Activated naive CD4-positive, alpha-beta T cell (primary cell): ENCODE measurements at places on chromosomes 5 and 9.
A peak's percentile ranks its signal among the peaks of the same experiment; 100 is the strongest.

DNA sequence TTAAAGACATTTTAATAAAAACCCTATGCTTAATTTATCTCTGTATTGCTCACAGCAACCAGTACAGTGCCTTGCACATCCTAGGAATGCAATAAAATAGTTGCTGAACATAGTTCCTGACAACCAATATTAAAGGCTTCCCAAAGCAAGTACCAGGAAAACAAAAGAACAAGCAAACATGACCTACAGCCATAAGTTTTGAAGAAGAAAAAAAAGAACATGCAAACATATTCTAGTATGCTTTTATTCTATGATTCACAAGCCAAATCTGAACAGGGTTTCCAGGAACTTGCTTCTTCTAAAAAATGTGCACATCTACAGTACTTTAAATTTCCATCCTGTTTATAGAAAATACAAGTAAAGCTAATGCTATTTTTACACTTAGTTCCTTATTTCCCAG, 4.5 kb downstream of the CEMIP2 start:
- DNase-seq, result no peak

GRCh38 chr9:38417003-38417945, 7.0 kb downstream of the IGFBPL1 start:
- DNase-seq, result peak; percentile 3

- no peak for DNase-seq
Measured at GRCh38 chr9:6188466-6188865, 27.1 kb upstream of the IL33 start.

DNA sequence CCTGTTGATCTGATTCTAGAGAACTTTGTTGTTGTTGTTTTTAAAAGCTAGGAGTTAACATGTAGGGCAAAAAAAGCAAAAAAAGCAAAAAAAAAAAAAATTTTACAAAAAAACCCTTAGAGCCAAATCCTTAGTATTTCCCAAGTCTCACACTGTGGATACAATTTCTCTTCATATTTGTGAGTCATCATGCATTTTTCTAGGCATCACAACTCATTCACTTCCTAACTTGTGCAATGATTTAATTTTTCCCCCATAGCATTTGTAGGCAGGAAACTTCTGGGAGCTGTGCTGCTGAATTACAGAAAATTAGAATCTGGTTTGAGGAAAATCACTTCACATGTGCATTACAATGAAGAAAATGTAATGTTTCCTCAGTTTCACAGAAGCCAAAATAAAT, 91.9 kb downstream of the MARCHF3 start:
- DNase-seq, result no peak

- DNase-seq, result no peak
Measured at GRCh38 chr5:141518618-141519015, 29.7 kb downstream of the PCDHGC5 start.

DNA sequence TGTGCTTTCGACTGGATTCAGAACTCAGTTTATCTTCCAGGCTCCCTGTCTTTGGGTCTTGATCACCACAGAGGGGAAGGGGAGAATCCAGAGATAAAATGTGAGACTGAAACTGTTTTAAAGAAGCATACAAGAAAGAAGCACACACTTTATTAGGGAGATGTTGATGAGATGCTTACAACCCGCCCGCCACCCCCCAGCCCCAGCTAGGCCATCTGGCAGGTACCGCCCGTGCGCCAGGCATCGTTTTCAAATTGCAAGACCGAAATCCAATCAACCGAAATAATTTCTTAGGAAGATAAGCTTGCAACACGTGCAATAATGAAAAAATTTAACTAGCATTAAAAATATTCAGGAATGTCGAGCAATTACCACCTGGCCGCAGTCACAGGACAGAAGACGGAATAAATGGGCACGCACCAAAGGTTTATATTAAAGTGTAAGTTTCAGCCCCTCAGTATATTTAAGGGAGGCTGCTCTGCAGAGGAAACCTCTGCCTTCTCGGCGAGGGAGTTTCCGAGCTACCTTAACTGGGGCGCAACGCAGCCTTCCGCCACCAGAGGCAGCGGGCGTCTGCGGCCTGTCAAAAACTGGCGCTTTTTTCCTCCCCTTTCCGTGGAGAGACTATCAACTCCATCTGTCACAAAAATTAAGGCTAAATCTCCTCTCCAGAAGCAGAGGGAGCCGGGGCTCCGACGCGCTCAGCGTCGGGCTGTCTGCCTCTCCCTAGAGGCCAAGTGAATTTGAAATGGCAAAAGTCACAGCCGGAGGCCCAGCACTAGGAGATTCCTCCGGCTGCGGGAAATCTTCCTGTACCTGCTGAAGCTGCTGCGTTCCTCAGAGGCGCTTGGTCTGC, 996 bp upstream of the GAS1 start:
- peak; percentile 17 for DNase-seq

DNA sequence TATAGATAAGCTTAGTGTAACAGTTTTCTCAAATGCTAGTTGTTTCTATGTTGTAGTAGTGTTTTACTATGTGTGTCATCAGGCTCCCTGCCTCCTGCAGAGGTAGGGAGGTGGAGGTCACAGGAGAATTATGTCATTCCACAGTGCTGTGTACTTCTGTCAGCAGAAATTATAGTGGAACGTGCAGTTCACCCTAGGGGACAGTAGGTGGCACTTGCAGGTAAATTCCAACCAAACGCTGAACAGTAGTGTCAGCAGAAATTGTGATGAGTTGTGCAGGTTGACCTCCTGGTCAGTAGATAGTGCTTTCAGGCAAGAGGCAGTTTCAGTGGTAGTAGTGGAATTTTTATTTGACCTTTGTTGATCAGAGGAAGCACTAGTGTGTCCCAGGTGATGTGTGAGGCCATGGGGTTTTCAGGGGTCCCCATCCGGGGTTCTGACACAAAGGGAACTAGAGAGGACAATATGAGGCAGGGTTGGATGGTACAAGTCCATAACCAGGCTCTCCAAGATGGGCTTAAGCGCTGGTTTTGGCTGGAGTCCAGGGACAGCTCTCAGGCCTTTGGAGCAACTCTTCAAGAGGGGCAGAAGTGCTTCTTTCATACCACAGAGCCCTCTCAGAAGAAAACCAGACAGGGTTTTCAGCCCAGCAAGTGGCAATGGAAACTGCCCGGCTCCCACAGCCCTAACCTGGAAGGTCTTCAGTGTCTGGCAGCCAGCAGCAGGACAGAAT, 402.9 kb downstream of the CYLC2 start:
- no peak for DNase-seq

DNA sequence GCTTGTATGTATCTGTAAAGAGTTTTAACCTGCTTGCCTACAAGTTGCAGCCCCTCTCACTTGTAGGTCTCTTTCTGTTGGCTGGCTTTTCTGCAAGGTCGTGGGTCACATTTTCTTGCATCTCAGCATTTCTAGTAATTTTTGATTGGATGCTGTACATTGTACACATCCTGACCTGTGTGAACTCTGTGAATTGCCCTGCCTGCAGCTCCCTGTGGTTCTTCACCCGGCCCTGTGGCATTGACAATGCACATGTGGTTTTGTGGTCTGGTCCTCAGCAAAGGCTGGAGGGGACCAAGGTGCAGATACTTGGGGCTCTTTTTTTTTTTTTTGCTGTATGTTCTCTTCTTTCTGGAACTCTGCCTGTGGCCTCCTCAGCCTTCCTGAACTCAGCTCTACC, 53.6 kb downstream of the WNK2 start:
- no peak for DNase-seq

GRCh38 chr5:133467335-133467779, 145.0 kb downstream of the FSTL4 start:
- DNase-seq, result no peak

GRCh38 chr9:105233873-105234272, 10.6 kb upstream of the SLC44A1 start:
- no peak for DNase-seq

- no peak for DNase-seq
Measured at GRCh38 chr5:173670791-173671120, 54.3 kb upstream of the BOD1 start.

- DNase-seq, result peak; percentile 0
Measured at GRCh38 chr5:10377081-10377480, 23.6 kb downstream of the MARCHF6 start.

DNA sequence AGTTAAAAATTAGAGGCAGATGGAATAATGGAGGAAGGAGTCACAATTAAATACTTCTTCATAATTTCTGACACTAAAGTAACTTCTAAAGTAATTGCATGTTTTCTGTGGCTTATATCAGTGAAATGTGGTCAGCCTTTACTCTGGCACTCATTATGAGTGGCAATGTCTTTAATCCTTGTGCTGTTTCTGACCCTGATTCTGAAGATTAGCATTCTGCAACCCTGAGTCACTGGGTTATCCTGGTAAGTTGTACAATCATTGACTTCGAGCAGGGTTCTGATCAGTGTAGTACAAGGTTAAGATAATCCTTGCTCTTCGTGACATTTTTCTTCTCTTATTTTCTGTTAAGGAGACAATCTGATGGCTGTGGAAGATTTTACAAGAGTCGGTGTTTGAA, 379.4 kb upstream of the RORB start:
- DNase-seq, result no peak

DNA sequence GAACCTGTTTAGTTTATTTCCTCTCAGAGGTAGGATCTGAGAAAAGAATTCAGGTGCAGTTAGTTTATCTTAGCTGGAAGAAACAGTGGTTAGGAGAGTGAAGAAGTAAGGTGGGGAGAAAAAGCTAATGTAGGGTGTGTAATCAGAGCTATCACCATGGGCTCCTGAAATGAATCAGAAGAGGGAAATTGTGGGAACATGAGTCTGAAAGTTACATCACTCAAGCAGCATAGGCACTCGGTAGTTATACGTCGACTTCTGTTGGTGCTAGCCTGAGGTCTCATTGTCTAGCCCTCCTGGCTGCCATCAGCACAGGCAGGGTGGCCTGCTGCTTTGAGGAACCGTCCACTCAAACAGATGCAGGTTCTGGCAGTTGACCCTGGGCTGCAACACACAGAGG, 56.7 kb upstream of the NPR3 start:
- no peak for DNase-seq

DNA sequence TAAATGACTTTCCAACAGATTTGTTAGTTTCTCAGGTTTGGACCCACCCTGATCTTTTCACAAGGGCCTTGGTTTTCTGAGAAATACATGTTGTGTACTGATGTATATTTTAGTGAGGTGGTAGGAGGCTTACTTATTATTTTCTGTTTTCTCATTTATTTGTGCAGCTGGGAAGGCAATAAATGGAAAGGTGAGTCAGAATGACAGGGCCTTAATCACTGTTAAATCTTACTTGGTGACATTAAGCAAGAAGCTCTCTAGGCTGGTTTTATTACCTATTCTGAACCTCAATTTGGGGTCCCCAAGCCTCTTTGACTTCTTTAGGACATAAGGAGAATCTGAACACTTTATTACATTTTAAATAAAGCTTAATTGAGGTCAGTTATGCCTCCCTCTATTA, 214.0 kb upstream of the DAB2 start:
- DNase-seq, result no peak

GRCh38 chr9:68844631-68845612, 139.9 kb downstream of the PIP5K1B start:
- no peak for DNase-seq

DNA sequence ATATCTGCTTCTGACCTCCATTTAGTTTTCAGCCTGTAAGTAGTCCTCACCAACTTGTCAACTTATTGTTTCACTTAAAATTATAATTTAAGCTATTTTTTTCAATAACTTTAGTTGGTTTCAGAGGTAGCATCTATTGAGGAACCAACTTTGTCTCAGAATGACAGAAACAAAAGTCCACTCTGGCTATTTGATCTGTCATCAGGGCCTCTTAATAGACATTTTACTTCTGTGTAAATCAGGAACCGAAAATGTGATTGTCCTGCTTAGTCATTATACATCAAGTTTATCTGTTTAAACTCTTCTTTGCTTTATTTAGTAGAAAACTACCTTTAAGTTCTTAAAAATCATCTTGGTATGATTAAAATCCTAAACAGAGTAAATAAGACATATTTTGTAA, 820.8 kb upstream of the EDIL3 start:
- DNase-seq, result no peak

DNA sequence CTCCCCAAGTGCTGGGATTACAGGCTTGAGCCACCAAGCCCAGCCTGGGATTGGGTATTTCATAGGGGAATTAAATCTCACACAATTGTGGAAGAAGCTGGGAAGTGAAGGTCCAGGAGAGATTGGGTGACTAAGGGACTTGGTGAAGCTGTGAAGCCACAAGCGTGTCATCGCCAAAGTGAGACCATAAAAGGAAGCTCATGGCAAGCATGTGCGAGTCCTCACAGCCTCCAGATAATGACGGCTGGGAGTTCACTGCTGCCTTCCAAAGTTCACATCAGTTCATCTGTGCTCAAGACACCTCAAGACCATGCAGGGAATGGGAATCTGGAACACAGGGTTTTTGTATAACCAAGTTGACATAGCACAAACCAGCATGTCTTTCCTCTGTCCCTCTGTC, 210.6 kb downstream of the MARCHF11 start:
- no peak for DNase-seq

DNA sequence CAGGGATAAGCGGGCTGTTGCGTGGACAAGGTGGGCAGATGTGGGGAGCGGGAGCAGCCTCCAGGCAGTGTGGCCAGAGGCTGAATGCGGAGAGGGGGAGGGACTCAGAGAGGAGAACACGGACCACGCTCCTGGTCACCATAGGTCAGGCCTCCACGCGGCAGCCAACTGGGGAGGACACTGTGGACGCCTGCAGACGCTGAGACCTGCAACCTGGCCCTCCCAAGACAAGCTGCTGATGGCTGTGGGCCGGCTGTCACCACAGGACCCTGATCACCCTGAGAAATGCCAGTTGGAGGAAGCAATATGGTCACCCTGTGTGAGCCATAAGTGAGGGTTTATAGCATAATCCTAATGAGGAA, 16.8 kb downstream of the LPCAT1 start:
- DNase-seq, result no peak

GRCh38 chr9:127976498-127976897, 4.3 kb downstream of the EEIG1 start:
- no peak for DNase-seq

DNA sequence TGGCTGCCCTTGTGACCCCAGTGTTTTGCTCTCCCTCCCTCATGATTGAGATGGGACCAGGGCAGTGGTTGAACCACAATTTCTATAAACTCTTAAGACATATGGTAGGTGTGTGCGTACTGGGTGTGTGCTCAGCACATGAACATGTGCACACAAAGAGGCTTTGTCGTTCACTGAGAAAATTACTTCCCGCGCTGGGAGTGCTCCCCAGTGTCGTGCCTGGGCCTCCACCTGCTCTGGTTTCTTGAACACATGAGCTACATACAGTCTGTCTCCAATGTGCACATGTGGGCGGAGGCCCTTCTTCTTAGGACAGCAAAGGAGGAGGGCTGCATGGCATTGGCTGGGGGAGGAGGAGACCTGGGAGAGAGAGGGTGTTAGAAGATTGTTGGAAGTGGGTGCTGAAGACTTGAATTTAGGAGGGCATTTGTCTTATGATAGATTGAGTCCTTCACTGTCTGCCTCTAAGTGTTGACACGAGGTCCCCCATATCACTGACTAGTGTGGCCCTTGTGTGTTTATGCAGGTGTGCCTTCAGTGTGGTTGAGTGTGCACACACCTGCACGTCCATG, 170.0 kb downstream of the CACNA1B start:
- no peak for DNase-seq

- DNase-seq, result no peak
Measured at GRCh38 chr5:7850395-7851239, at the start of gene CFAP90. TSS of gene CFAP90 (minus strand) at chr5:7851133. CDS start at chr5:7851021, 112 bp downstream.
